ENCODE measurements at places on chromosomes 12 and 14.
A peak's percentile ranks its signal among the peaks of the same experiment; 100 is the strongest.

- no peak for DNase-seq
These were observed 59.1 kb downstream of the RASSF3 start for GRCh38 chr12:64669270-64669842.

DNA sequence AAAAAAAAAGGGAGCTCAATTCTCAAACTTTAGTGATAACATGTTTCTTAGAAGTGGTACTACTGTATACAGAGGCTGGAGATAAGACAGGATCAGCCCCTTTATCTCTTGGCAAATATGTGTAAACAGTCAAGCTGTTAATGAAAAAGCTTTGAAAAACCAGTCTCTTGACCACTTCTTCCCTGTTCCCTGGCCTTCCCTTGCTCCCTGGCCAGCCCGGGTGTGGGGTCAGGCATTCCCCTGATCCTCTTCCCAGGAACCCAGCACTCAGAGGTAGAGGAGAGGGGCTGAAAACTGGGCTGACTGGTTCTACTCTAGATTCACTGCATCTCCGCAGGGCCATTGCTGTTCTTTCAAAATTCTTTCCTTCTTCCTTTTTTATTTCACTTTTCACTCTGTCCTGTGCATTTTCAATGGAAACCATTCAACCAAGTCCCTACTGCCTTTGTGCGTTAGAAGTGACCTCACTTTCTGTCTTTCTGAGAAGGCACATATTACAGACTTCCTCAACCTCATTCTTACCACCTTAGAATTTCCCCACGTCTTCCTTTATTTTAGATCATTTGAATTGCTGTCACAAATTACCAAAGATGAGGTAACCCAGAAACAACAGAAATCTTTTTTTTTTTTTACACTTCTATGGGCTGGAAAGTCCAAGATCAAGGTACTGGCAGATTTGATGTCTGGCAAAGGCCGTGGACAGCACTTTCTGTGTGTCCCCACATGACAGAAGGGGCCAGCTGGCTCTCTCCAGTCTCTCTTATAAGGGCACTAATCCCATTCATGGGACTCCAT, 5.7 kb downstream of the GNG2 start:
- DNase-seq: no peak

- no peak for DNase-seq
These were observed 28.2 kb downstream of the GALNT16 start for GRCh38 chr14:69288011-69288771.

DNA sequence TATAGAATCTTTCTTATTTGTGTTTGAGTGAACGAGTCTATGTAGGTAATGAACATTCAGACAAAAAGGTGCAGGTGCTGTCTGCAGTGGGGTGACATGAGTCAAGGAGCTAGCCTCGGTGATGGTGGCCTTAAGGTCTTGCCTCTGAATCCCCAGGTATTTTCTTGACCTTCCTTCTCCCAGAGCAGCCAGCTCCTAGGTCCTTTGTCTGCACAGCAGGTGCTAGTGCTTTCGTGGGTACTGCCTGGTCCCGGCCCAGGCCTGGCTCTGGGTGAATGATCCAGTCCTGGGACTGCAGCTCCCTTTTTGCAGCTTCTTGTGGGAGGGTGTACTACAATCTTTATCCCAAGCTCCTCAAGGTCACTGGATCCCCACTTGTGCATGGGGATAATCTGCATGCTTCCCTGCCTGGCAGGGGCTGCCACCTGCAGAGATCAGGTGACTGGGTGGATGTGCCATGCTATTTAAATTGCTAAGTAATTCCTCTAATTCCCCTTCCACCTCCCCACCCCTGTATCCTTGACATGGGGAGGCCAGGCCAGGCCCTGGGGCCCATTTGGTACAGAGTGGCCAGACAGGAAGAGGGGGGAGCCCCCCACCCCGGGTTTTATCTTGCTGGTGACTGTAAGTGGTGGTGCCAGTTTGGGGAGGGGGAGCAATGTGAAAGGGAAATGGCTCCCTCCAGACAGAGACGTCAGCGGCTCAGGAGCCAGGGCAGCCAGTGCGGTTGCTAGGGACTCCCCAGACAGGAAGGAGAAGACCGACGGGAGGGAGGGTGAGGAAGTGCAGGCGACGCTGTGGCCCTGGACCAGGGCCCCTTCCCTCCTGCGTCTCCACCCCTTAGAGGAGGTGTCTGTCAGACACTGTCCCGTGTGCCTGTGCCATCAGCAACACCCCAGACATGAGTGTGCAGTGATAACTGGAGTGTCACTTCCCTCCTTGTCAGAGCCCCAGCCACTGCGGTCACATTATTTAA, 6.7 kb downstream of the VASH1 start:
- peak; percentile 27 for DNase-seq

- DNase-seq: no peak
These were observed 27.5 kb downstream of the APOBEC1 start for GRCh38 chr12:7638064-7638759.

DNA sequence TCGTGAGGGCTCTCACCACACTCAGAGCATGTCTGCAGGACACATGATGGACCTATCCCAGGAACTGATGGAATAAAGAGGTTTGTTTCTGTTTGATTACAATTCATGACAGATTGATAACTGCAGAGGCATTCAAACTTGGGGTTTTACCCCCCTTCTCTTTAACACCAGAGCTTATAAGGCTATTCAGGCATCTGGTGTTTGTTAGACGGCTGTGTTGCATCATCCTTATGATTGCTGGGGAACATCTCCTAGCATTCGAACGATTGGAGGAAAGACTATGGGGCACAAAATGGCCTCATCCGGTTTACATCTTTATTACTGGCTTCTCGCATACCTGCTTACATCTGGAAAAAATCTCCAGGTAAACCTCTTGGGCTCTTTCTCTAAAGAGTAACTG, 191.8 kb downstream of the MSRB3 start:
- no peak for DNase-seq

DNA sequence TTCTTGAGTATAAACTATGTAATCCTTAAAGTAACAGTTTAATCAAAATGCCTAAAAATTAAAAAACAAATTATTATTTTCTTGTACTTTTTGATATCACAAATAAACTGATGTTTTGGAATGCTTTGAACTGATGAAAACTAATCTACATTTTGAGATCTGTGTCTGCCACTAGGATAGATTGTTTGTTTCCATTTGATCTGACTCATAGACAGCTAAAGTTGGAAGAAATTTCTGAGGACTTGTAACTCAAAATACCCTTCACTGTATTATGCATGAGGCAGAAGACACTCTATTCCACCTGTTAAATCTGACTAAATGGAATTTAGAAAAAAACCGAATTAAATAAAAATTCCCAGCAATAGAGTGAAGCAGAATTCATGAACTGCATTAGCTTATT, 1400.0 kb upstream of the FLRT2 start:
- DNase-seq: no peak

GRCh38 chr12:26867080-26867479, 34.1 kb upstream of the ITPR2 start:
- DNase-seq: no peak

GRCh38 chr12:101841069-101841468, 10.3 kb upstream of the GNPTAB start:
- no peak for DNase-seq

- no peak for DNase-seq
These were observed 58.7 kb downstream of the ITPK1 start for GRCh38 chr14:93056840-93057585.

DNA sequence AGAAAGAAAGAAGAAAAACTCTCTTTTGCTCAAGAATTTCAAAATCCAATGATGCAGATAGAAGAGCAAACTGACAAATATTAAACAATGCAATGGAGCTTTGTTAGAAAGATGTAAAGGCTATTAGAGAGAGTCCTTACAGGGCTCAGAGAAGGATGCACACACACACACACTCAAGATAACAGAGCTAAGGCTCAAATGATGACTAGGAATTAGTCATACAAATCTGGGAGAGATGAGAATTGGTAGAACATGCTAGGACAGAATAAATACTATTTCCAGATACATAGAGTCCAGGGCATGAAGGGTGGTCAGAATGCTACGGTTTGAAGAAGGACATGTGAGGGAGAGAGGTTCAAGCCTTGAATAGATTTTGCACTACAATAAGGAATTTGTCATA, 650.1 kb upstream of the MDGA2 start:
- no peak for DNase-seq

GRCh38 chr12:99195474-99195873, 452.1 kb upstream of the GARIN6 start:
- DNase-seq: no peak

GRCh38 chr12:93006471-93007208, 77.5 kb upstream of the EEA1 start:
- DNase-seq: no peak

- no peak for DNase-seq
These were observed 330.2 kb downstream of the ZFP36L1 start for GRCh38 chr14:68462683-68463082.

Measured in caudate nucleus (tissue), 63 donors.